Hematopoietic multipotent progenitor cell treated with erythropoietin and hydrocortisone succinate and interleukin-3 and kit ligand, for 8 days (in vitro differentiated cells): ENCODE measurements at places on chromosomes 4 and X.

GRCh38 chr4:157013656-157014055, 42.1 kb upstream of the PDGFC start:
- DNase-seq: no peak

- DNase-seq: no peak
Measured at GRCh38 chr4:88467392-88467791, 10.5 kb downstream of the HERC5 start.

GRCh38 chr4:118775405-118775804, 60.5 kb downstream of the SEC24D start:
- no peak for DNase-seq

- DNase-seq: no peak
Measured at GRCh38 chr4:175277816-175278215, 359.7 kb downstream of the ADAM29 start.

DNA sequence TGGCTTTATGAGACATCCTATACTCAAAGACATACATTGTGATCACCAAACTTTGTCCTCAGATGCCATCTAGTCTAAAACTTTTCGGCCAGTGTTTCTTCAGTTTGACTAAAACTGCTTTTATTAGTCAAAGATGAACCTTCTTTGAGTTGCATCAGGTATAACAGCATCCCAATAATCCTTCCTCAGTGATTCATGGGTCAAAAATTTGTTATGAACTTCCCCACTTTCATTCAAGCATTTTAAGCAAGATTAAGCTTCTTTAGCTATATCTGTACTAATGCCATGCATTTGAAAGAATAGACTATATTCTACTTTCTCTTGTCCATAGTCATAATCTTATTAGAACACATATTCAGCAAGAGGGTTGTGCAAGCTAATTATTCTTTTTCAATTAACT, 1070.4 kb upstream of the ADGRL3 start:
- DNase-seq: no peak

DNA sequence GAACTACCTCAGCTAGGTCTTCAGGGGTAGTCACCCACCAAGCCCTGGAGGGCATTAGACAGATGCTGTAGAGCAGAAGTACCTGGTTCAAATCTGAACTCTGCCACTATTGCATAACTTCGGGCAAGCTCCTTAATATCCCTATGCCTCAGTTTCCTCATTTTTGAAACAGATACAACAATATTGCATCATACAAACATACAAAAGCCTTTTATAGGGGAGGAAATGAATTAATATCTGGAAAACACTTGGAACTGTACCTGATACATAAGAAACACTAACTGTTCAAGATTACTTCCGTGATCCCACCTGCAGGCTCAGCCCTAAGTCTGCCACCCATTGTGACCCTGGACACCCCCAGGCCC, 166.1 kb downstream of the EFNB1 start:
- no peak for DNase-seq

DNA sequence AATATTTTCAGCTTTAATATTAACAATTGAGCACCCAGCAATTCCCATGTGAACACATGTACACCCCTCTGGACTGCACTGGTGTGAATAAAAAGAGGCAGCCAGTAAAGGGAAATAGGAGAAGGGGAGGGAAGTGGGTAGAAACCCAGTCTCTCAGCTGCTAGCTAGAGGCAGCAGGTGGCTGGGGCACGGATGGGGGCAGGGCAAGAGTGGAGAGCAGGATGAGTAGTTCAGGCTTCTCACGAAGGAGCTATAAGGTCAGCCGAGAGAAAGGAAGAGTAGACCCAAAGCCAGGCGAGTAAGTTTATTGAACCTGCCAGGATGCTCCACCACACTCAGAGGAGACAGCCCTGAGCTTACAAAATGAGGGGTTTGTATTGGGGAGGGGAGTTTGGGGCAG, 184.8 kb upstream of the MTMR8 start:
- DNase-seq: no peak

GRCh38 chrX:6257025-6257424, 28.4 kb upstream of the NLGN4X start:
- DNase-seq: no peak

DNA sequence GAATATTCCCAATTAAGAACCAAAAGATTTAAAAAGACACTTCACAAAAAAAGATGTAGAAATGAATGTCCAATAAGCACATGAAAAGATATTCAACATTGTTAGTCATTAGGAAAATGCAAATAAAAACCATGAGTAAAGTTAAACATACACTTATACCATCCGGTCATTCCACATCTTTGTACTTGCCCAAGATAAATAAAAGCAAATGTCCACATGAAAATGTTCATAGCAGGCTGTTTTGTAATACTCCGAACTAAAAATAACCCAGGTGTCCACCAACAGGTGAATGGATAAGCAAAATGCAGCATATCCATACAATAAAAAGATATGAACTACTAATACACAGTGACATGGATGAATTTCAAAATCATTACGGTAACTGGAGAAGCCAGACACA, 28.6 kb upstream of the ZCCHC4 start:
- no peak for DNase-seq

GRCh38 chr4:184668511-184669114, 19.1 kb downstream of the PRIMPOL start:
- DNase-seq: no peak
